ENCODE measurements at places on chromosomes 1 and 21. TPM values are rescaled to one million over a fixed set of nuclear protein-coding genes. Genes with fewer than 3 reads are reported as not detected.

GRCh38 chr1:79293611-79294010, 287.1 kb upstream of the ADGRL4 start:
- DNase-seq: no peak

GRCh38 chr1:167707942-167708341, 13.8 kb upstream of the MPZL1 start:
- DNase-seq: no peak

The CENPS gene
- total RNA-seq: 6.6 TPM

- no peak for DNase-seq
Observed at GRCh38 chr1:97767381-97767780, 153.5 kb downstream of the DPYD start.

GRCh38 chr1:159999204-159999603, 32.6 kb downstream of the PIGM start:
- no peak for DNase-seq

- DNase-seq: no peak
Observed at GRCh38 chr1:110508028-110508940, 10.7 kb downstream of the KCNA10 start.

The EFCAB14 gene
- total RNA-seq: 13.6 TPM

DNA sequence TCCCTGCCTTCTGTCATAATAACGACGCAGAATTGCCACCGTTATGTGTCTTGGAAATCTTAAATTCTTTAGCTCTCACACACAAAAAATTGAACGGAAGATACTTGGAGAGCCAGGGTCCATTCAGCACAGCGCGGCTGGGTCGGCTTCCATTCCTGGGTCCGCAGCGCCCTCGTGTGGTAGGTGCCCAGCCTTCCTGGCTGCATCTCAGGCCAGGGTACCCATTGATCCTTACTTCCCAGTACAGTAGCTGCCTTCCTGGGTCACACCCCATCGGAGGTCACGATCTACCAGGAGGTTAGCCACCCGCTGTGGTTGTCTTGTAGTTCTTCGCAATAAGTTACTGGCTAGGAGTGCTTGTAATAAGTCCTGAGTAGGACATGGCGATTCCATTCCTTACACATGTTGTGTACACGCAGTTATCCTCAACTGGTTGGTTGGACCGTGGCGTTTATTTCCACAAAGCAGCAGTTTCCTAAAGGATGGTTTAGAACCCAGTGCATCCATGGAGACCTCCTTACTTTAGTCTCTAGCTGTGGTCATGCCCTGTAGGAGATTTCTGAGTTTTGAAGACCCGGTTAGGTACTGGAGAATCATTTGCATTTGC, 9.9 kb upstream of the MTARC1 start:
- peak; percentile 77 for DNase-seq

DNA sequence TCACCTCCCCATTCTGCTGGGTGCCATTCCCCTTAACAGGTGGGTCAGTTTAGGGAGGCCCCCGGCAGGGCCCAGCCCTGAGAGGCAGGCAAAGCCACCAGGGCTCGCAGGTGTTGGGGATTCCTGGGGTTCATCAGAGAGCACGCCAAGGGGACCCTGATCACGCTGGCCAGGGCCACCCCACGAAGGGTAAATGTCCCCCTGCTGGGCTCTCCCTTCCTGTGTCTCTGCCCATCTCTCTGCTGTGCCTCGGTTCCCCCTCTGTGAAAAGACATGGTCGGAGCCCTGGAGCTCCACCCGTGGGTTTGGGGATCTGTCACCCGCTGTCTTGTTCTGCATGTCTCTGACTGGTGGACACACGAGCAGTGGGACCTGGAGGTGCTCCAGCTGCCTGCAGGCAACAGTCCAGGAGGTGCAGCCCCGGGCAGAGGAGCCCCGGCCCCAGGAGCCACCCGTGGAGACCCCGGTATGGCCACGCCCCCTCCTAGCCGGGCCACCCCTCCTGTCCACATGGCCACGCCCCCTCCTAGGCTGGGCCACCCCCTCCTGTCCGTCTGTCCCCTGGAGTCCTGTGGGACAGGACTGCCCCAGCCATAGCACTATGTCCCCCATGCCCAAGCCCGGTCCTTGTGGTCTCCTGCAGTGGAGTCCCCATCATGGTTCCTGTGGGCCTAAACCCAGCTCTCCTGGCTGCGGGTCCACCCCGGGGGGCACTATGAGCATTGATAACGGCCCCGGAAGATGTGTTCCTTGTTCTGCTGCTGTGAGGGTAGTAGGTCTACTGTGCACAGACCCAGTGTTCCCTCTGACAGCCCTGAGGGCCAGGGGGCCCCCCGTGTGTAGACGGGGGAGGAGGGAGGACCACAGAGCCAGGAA, 6.5 kb downstream of the AIRE start:
- no peak for DNase-seq

DNA sequence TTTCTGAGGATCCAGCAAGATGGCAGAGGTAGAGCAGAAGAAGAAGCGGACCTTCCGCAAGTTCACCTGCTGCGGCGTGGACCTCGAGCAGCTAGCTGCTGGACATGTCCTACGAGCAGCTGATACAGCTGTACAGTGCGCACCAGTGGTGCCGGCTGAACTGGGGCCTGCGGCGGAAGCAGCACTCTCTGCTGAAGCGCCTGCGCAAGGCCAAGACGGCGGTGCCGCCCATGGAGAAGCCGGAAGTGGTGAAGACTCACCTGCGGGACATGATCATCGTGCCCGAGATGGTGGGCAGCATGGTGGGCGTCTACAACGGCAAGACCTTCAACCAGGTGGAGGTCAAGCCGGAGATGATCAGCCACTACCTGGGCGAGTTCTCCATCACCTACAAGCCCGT, 125.8 kb downstream of the LRIG2 start:
- DNase-seq: no peak

The CRNN gene
- total RNA-seq: not detected

DNA sequence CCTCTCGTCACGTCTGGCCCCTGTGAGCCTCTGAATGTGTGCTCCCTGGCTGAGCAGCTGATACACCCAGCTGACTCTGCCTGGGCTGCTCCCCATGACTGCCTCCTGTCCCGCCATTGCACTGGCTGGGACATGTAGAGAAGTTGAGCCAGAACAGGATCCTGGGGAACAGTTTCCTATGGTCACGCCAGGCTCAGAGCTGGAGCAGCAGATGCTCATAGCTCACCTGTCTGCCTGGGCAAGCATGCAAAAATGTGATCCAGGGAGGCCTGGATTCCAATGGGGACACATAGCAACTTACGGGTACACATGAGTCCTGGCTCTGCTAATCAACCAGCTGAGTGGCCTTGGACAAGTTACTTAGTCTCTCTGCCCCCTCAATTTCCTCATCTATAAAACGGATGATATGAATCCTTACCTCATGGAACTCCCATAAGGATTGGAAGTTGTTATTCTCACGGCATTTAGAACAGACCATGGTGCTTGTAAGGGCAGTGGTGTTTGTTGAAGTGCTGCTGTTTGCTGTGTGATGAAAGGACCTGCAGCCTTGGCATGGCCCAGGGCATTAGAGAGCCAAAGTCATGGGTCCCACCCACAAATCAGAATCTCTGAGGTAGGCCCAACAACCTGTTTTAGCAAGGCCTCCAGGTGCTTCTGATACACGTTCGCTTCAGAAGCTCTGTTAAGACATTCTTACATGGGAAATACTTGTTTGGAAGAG, 150.3 kb upstream of the VANGL1 start:
- DNase-seq: no peak

The STUM gene
- 24.3 TPM for total RNA-seq

The OR6N1 gene
- not detected for total RNA-seq

GRCh38 chr1:19369396-19370090, 57.4 kb downstream of the SLC66A1 start:
- DNase-seq: no peak

- no peak for DNase-seq
Observed at GRCh38 chr1:199273837-199274379, 635.1 kb downstream of the PTPRC start.

The SLAMF6 gene
- total RNA-seq: not detected

DNA sequence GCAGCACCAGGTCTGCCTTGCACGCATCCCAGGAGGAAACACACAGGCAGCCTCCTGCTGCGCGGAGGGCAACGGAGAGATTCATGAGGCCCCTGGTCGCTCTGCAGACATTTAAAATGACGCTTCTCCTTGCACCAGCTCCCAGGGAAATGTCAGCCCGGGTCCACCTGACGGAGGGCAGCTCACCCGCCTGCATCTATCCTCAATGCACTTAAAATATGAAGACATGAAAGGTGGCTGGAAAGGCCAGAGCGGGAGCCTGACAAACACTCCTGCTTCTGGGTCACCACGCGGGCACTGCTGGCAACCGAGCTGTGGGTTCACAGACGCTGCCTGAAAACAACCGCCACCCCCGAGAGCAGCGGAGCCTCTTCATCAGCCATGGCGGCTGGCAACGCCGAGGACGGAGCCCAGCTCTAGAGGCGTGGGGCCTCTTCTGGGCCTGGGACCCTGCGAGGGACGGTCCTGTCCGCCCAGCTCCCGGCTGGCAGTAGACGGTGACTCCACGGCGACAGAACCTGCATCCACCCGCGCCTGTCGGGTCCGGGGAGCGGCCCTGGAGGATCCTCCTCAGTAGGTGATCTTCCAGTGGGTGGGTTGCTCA, 22.7 kb downstream of the POFUT2 start:
- DNase-seq: no peak

DNA sequence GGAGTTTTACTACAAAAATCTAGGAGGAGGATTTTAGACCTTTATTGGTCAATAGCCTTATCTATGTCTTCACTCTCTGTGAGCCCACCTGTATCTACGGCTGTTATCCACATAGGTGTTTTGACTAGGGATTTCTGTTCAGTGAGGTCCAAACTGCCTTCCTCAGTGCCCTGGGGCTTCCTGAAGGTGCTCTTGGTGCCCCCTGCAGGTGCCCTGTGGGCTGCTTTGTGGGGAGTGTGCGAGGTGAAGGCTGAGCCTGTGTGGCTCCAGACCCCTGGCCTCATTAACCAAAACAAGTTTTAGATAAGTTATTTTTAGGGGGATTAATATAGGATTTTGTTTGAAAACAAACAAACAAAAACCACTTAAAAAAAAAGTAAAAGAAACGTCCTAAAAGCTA, 122.5 kb downstream of the KIF26B start:
- no peak for DNase-seq

DNA sequence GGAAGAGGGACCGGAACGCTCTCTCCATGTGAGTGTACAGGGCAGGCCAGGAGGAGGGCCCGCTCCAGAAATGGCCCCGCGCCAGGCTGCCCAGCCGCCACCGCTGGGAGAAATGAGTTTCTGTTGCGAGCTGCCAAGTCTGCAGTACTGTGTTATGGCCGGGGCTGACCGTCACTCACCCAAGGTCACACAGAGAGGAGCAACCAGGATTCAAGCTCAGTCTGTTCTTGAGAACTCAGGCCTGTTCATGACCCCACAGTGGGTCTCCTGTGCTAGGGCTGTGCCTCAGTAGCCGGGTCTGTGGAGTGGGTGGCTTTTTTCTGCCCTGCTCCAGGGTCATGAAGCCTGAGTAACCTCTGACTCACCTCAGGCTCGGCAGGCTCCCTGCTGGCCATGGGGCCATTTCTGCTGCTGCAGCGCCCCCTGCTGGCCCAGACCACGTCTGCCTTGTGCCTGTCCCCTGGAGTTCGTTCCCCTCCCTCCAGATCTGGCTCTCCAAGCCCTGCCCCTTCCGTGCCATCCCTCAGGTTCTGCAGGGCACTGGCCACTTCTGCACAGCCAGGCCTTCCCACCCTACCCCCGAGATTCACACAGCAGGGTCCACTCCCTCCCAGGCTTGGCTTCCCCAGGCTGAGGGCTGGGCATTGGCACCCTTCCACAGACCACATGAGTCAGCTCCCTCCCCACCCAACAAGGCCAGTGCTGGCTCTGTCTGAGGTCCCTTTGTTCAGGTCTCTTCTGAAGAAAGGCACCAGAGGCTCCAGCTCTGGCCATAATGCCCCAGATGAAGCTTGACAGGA, 51.8 kb downstream of the EDN2 start:
- DNase-seq: peak; percentile 82

DNA sequence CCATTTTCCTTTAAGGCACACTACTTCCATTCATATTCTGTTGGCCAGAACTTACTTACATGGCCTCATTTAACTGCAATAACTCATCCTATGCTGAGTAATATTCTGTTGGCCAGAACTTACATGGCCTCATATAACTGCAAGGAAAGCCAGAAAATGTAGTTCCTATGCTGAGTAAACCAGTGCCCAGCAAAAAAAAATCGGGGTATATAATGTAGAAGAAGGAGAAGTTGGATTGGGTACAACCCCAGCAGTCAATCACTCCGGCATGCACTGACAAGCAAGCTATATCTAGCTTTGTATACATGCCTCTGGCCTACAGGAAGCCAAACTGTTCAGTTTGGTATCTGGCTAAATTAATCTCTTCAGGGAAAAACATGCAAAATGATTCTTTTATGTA, 39.4 kb upstream of the PPIH start:
- DNase-seq: no peak

GRCh38 chr1:24934310-24935195, 4.5 kb upstream of the RUNX3 start:
- DNase-seq: no peak

The HAO2 gene
- total RNA-seq: not detected

The FCRL6 gene
- not detected for total RNA-seq

DNA sequence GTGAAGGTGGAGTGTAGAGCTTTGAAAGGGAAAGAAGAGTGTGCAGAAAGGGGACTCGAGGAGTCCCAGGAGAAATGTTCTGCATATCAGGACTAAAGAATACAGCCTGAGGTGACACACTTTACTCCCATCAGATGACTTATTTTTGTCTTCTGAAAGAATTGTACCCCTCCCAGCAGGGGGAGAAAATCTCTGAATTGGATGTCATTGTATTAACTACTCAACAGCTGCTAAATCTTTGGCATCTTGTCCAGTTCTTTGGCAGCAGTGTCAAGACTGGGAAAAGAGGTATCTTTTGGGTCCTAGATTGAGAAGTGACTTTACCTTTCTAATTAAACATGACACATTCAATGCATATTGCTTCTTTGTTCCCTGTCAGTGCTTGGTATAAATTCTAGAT, 18.9 kb downstream of the UBE4B start:
- DNase-seq: no peak

GRCh38 chr1:14894811-14895560, 258.6 kb upstream of the TMEM51 start:
- DNase-seq: peak; percentile 20

DNA sequence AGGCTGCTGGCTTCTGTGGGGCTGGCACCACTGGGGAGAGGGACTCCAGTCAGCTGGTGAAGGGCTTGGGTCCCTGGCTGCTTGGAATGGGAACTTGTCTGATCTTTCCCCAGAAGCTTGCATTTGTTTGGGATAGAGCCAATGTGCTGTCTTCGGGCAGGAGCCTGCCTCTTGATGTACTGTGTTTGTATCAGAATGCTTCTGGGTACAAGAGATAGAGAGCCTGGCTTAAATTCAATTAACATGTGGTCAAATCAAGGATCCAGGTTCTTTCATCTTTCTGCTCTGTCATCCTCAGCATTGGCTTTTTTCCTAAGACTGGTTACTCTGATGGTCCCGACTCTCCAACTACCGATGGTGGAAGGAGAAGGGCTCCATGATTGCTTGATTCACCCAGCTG, 16.0 kb upstream of the PROK1 start:
- no peak for DNase-seq
